ENCODE measurements at places on chromosomes 6 and 20. TPM values are rescaled to one million over a fixed set of nuclear protein-coding genes. Genes with fewer than 3 reads are reported as not detected.

RHAG gene
- not detected for polyA plus RNA-seq

SPATA25 gene
- 6.6 TPM for polyA plus RNA-seq

SAMD5 gene
- 0.42 TPM for polyA plus RNA-seq

RAMACL gene
- 0.44 TPM for polyA plus RNA-seq

RUNX2 gene
- 1.6 TPM for polyA plus RNA-seq

RTEL1 gene
- polyA plus RNA-seq = 15.8 TPM

Data from cardiac muscle cell (in vitro differentiated cells and primary cell).